ENCODE measurements at places on chromosomes 2 and 18.

- DNase-seq, result no peak
Measured at GRCh38 chr2:70896765-70897202, 38.9 kb upstream of the ATP6V1B1 start.

- DNase-seq, result no peak
Measured at GRCh38 chr2:45132551-45132950, 123.3 kb upstream of the SIX2 start.

DNA sequence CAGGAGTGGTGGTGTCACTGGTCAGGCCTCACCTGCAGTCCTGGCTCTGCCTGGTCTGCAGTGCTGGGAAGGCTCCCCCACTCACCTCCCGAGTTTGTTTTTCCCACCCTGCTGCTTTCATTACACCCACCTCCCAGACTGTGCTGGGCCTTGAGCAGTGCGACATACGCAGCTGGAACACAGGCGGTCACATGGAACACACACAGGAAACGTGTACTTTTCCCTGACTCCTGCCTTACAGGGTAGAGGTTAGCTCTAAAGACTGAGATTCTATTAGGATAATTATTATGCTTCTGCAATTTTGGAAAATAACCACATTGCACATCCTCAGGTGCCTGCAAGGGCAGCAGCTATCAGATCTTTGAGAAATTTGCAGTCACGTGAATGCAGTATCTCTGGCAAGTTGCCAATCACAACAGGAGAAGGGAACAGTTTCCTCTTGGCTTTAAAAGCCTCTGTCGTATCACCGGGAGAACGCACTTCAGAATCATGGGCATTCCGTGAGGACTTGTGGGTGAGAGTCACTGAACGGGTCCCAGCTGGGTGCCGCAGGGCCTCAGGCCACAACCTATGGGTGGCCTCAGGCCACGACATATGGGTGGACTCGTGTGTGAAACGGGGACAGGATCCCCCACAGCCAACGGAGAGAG, 136.5 kb downstream of the ZNF236 start:
- peak; percentile 45 for DNase-seq

DNA sequence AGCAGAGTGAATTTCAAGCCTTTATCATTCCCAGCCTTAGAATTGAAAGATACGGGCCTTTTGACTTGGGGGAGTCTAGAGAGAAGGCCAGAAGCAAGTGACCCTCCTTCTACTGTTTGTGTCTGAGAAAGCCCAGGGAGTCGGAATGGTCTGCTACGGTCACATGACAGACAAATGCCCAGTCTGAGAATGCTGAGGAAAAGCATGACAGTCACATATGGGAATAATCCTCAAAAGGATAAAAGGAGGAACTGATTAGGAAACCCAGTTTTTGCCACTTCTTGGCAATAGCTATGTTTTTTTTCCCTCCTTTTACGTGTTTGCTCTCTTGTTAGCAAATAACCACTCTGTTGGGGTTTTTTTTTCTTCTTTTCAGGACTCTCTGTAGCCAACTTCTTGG, 38.1 kb upstream of the HNRNPA3 start:
- no peak for DNase-seq

DNA sequence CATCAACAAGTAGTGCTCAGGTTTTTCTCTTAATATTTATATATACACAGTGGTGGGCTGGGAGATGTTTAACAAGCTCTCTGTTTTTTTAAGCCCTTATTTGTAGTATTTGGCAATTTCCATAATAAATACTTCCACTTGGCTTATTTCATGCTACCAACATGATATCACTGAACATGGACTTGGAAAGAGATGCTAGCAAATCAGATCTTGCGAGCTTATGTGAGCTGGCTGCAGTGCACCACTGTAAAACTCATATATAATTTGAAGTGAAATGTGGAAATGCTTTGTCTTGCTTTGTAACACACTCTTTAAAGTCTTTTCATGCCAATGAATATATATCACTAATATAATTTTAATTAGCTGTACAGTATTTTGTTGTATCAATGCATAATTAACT, 155.7 kb downstream of the ALK start:
- DNase-seq, result no peak

DNA sequence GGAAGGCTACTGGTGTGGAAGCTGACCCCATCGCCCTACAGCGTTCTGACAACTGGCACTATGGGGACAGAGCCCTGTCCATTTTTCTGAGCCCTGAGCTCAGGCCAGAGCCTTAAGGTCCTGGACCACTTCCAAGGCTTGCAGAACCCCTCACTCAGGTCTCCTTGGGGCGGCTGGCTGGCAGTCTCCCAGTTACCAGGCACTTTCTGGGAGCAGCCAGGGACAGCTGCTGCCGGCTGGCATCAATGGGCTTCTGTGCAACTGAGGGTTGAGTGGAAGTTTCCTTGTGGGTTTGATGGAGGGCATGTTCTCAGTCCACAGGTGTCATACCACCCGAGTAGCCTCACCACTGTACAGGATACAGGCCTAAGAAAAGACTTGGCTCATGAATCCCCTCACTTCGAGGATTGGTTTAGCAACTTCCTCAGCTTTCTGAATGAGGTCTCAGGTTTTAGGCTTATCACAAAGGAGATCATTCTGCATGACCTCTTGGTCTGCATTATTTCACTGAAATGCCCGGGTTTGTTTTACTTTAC, 27.4 kb upstream of the WIPF1 start:
- no peak for DNase-seq

GRCh38 chr2:190859347-190860297, 21.0 kb upstream of the GLS start:
- DNase-seq, result no peak

DNA sequence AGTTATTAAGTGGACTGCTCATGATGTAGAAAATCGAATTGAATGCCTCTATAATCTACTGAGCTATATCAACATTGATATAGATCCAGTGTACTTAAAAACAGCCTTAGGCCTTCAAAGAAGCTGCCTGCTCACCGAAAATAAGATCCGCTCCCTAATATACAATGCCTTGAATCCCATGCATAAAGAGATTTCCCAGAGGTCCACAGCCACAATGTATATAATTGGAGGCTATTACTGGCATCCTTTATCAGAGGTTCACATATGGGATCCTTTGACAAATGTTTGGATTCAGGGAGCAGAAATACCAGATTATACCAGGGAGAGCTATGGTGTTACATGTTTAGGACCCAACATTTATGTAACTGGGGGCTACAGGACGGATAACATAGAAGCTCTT, 2.0 kb downstream of the KLHL23 start:
- DNase-seq, result no peak

GRCh38 chr2:100274566-100275199, 47.6 kb downstream of the LONRF2 start:
- no peak for DNase-seq

- DNase-seq, result no peak
Measured at GRCh38 chr2:181203412-181203811, 223.0 kb downstream of the UBE2E3 start.

- peak; percentile 71 for DNase-seq
Measured at GRCh38 chr2:27264753-27265535, 2.1 kb upstream of the SLC30A3 start.

GRCh38 chr2:218371983-218372350, 10.1 kb upstream of the SLC11A1 start:
- DNase-seq, result no peak

- no peak for DNase-seq
Measured at GRCh38 chr2:26309921-26310320, 36.0 kb upstream of the SELENOI start.

GRCh38 chr2:43745457-43745856, 28.4 kb upstream of the DYNC2LI1 start:
- no peak for DNase-seq

GRCh38 chr18:8610459-8610851, 1.2 kb downstream of the RAB12 start:
- DNase-seq, result no peak

GRCh38 chr2:402721-403120, 114.8 kb upstream of the ALKAL2 start:
- no peak for DNase-seq

- DNase-seq, result no peak
Measured at GRCh38 chr18:11336241-11336640, 186.9 kb upstream of the PIEZO2 start.

DNA sequence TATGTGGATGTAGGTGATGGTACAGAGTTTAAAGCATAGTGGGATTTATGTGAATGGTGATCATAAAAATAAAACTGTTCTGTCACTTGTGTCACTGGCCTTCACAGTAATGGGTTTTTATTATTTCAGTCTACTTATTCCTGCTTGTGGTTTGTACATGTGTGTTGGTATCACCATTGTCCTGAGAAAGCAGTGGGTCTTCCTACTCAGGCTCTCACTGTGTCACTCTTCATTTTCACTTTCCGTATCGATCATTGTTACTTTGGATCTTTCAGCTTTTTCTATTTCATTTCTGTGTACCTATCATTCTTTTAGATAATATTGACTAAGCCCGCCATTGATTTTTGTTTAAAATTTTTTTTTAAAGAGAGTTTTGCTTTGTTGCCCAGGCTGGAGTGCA, 7.4 kb downstream of the MRPL30 start:
- no peak for DNase-seq

DNA sequence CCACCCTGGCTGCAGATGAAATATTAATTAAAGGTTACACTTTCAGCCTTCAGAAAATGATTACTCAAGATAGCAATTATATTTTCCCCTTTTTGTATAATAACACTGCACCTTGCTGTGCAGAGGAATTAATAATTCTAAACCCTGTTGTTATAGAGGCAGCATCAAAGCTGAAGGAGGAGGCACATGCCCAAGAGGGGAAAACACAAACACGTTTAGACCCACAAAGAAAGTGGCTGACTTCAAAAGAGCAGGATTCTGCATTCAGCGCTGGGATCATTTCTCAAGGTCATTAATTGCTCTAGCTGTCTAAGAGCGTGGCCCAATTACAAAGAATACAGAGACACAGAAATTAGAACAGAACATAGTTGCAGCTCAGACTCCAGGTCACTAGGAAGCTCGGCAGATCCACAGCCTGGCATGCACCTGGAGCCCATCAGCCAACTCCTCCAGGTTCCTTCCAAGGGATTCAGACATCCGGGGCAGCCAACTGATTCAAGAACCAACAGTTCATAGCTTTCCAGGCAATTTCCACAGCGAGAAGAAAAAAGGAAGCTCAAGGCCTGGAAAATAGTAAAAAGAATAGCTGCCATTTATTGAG, 102.3 kb upstream of the ID2 start:
- no peak for DNase-seq

GRCh38 chr2:132373391-132374135, 43.0 kb upstream of the GPR39 start:
- no peak for DNase-seq

- DNase-seq, result no peak
Measured at GRCh38 chr2:57552885-57553284, 493.7 kb upstream of the VRK2 start.

DNA sequence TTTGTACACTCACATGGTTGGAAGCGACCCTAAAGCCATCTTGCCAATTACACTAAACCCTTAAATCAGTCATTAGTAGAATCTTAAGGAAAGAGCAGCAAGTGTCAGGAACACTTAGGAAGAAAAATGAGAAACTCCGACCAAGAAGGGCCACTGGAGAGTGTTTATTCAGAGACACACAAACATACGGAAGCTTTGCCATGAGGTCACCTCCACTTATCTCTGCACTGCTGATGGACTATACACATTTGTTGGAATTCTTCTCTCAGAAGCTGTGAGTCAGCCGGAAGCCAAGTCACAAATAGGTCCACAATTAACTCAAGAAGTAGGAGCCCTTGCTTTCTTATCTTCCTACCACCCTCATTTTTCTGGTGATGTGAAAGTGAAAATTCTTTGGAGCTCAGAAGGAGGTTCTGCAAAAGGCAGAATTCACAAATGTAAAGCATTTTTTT, 21.6 kb downstream of the BMP10 start:
- DNase-seq, result no peak

GRCh38 chr2:204972606-204973336, 427.5 kb downstream of the PARD3B start:
- DNase-seq, result no peak

- DNase-seq, result no peak
Measured at GRCh38 chr2:46278952-46279351, 18.3 kb upstream of the EPAS1 start.

- no peak for DNase-seq
Measured at GRCh38 chr18:7840411-7840810, 273.3 kb downstream of the PTPRM start.
